ENCODE measurements at places on chromosomes 2 and 18.

GRCh38 chr18:60193780-60194179 is 178.8 kb downstream of the MC4R start:
- ATAC-seq: no peak

DNA sequence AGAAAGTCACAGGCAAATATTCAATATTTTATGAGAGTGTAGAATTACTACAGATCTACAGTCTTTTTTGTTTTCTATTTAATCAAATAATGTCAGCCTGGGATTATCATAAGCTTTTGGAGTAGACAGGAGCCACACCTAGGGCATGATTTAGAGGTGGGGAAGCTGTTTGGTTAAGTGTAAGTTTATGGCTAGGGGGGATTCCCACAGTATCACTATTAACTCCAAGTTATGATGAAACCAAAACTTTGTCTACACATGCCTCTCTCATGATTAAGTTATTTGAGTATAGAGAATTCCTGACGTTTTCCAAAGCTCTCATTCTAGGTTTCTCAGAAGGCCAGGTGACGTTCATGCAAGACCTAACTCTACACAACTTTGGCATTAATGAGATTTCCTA is 2.1 kb downstream of the SERPINB10 start:
- ATAC-seq: no peak

- ATAC-seq: no peak
These were observed 557.9 kb downstream of the DCC start for GRCh38 chr18:52897611-52898484.

DNA sequence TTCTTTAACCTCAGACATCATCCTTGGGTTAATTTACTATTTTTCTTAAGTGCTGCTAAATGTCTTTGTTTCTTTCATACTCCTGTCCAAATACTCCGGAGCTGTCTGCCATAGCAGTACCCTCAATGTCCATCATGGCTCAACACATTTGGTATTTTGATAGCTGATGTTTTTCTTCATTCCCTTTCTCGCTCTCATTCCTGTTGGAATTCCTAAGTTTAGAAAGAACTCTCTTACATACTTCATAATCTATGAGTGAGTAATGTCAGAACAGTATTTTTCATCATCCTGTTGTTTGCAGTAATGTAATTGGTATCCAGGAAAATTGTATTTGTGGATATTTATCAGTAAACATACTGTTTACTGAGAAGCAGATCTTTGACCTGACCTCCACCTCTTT is 282.9 kb downstream of the PTGR3 start:
- ATAC-seq: no peak

DNA sequence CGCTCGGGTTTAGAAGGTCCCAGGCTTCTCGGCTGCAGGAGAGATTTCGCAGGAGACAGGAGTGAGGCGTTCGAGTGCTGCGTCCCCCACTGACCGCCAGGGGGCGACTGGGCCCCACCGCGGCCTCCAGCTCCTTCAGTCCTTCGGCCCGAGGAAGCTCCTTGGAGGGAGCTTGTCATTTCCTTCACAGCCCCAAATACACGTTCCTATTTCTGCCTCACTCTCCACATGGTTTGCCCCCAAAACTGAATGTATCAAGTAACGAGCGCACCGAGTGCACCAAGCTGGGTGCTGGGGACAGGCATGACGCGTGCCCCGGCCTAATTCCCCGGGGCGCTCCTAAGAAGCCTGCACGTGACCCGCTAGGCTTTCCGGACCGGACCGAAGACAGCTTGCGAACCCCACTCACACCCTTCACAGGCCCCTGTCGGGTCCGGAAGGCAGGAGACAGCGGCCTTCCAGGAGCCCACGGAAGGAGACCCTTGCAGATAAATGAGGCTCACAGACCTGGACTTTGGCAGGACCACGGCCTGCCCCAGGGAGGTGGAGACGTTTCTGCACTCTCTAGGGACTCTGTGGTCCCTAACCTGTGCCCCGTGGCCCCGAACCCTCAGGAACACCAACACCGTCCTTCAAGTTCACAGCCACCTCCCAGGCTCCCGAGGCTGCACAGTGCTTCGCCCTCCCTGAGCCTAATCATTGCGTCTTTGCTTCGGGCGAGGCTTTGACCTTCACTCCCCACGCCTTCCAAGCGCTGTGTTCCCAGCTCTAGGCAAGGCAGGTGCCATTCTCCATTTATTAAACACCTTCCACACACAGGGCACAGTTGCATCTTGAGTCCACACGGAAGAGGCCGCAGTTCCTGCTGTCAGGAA is 13.0 kb upstream of the FAHD2A start:
- ATAC-seq: peak; percentile 76

DNA sequence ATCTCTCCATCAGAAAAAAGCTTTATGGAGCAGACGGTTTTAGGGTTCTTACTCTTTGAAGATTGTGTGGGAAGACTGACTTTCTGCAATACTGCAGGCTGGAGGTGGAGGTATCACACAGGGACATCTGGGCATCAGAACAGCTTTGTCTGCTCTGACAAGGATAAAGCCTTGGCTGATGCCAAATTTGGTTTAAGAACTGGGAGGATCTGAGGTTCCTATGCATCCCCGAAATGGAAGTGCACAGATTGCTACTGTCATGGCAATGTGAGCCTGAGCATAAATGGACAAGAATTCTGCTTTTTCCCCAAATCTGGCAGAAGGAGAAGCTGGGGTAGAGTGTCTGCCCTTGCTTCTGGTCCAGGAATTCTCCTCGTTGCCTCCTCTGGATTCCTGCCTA is 424.3 kb downstream of the SLC4A3 start:
- no peak for ATAC-seq

GRCh38 chr2:217331523-217332416 is 471.9 kb upstream of the TNP1 start:
- ATAC-seq: no peak

GRCh38 chr18:57080479-57080878 is 66.4 kb upstream of the BOD1L2 start:
- no peak for ATAC-seq

DNA sequence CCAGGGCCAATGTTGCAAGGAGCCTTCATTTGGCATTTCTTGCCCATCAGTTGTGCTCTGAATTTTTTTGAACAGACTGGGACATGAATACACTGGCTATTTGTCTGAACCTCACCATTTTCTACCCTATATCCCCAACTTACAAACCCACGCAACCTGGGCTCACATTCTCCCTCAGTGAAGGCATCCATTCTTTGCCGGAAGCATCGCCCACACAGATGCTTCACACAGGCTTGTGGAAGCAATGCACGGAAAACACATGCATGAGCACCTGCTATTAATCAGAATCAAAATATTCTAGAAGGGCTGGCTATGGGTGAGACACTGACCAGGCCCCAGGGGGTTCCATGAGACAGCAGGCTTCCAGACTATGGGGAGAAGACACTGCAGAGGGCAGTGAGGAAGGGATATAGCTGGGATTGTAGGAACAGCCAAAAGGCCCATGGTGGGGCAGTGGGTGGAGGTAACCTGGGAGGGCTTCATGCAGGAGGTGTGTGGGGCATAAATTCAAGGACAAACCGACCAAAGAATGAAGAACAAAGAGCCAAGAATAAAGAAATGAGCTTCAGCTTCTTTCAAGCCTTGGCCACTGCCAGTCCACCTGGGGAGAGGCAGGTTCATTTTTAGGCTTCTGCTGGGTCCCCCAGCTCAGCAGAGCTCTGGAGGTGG is 261.5 kb downstream of the CELF4 start:
- no peak for ATAC-seq

DNA sequence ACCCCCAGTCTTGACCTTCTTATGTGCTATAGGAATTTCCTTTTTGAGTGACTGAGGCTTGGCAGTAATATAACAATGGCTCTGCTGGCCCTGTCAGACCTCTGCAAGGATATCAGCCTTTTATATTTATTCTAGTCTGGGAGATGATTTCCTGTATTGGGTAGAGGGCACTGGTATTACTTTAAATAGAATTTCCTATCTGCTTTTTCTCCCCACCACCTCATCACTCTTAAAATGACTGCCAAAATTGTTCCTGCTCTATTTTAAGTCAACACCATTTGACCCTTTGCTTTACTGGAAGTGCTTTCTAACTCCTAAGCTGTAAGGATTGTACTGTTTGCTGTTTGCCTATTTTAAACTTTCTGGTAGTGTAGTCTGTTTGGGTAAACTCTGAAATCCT is 658.4 kb upstream of the FSHR start:
- no peak for ATAC-seq

- ATAC-seq: no peak
These were observed 107.7 kb downstream of the KCTD1 start for GRCh38 chr18:26440644-26441043.

- no peak for ATAC-seq
These were observed 17.2 kb downstream of the REV1 start for GRCh38 chr2:99472600-99472960.

DNA sequence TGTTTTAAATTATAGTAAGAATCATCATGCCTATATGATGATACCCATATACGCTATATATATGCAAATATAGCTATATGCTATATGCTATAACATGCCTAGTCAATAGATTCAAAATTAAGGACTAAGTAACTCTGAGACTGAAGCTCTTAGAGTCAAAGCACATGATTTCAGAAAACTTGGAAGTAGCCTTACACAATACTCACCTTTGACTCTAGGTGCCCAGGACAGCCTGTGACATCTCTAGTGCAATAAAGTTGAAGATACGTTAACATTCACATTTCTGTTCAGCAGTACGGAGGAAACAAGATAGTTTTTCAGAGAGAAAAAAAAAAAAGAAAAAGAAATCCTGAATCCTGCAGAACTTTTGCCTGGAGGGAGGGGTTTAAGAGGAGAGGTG is 149.7 kb upstream of the PIK3C3 start:
- ATAC-seq: no peak

DNA sequence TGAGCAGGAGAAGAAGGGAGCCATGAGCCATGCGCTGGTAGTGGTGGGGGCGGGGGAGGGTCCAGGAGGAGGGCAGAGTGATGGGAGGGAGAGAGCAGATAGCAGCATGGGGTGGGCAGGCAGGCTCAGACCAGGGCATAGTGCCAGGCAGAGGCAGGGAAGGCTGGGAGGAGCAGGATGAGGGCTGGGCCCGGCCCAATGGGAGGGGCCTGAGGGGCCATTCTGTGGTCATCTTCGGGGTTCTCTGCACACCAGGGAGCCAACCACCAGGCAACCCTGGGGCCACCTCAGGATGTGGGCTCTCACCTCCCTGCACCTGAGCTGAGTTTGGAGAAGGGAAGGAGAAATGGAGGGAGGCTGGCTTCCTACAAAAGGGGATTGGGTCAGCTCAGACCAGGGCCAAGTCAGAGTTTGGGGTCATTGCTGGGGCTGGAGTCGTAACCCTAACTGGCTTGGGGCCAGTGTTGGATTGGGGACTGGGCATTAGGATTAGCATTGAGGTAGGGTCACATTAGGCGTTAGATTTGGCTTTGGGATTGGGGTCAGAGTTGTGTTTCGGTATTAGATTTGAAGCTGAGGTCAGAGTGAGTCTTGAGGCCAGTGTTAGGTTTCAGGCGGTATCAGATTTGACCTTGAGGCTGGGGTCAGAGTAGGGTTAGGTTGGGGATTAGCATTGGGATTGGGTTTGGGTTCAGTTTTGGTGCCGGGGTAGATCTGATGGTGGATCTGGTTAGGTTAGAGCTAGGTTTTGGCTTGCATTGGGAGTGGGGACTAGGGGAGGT is 11.2 kb downstream of the VIL1 start:
- ATAC-seq: no peak

GRCh38 chr18:25229081-25229480 is 122.9 kb downstream of the ZNF521 start:
- ATAC-seq: no peak

DNA sequence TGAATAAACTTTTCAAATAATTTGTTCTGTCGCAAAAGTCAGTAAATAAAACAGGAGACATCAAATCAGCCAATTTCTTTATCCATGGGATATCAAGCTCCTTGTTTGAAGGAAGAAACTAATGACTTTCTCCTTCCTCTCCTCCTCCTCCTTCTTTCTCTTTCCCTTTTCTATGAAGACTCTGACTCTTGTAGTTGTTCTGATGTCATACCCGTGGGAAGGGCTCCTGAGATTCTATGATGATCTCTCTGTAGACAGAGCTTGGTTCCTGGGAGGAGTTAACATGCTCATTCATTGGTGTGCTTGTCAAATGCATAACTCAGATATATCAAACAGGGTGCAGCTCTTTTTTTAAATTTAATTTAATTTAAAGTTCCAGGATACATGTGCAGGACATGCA is 118.7 kb upstream of the KCTD1 start:
- no peak for ATAC-seq
